ENCODE measurements at places on chromosomes 2 and 18.

- no peak for DNase-seq
Observed at GRCh38 chr2:150466741-150467620, 20.5 kb downstream of the RND3 start.

GRCh38 chr2:235550946-235551345, 57.1 kb downstream of the AGAP1 start:
- no peak for DNase-seq

DNA sequence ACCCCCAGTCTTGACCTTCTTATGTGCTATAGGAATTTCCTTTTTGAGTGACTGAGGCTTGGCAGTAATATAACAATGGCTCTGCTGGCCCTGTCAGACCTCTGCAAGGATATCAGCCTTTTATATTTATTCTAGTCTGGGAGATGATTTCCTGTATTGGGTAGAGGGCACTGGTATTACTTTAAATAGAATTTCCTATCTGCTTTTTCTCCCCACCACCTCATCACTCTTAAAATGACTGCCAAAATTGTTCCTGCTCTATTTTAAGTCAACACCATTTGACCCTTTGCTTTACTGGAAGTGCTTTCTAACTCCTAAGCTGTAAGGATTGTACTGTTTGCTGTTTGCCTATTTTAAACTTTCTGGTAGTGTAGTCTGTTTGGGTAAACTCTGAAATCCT, 658.4 kb upstream of the FSHR start:
- no peak for DNase-seq

DNA sequence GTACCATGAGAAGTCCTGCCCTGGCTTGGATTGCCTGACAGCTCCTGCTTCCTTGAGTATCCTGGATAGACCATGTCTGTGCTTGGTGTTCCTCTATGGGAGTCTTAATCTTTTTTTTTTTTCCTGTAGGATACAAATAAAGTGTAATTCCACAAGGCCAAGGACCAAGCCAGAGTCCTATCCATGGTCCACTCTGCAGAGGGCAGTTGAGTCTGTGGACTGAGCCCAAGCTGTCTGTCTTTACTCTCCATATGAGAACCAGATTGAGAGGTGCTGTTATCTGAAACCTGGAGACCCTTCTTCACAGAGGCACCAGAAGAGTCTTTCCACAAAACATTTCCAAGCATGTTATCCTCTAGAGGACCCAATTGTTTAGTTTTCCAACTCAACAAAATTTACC, 1.4 kb upstream of the KIF3C start:
- DNase-seq, result no peak

- no peak for DNase-seq
Observed at GRCh38 chr2:220509966-220510365, 882.5 kb downstream of the SLC4A3 start.

GRCh38 chr18:49520661-49521145, 33.7 kb upstream of the C18orf32 start:
- DNase-seq, result no peak

DNA sequence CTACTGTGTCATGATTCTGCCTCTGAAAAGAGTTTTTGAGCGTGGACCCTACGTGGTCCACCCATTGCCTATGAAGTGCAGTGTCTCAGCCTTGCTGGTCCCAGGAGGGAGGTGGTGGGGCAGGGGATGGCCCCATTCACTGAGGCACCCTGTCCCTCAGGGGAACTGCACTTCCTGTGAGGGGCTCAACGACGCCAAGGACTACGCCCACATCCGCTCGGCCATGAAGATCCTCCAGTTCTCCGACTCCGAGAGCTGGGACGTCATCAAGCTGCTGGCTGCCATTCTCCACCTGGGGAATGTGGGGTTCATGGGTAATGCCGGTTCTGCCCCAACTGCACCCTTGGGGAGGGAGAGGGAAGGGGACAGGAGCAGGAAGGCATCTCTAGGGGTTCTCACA, 42.5 kb downstream of the MYO7B start:
- DNase-seq, result no peak

DNA sequence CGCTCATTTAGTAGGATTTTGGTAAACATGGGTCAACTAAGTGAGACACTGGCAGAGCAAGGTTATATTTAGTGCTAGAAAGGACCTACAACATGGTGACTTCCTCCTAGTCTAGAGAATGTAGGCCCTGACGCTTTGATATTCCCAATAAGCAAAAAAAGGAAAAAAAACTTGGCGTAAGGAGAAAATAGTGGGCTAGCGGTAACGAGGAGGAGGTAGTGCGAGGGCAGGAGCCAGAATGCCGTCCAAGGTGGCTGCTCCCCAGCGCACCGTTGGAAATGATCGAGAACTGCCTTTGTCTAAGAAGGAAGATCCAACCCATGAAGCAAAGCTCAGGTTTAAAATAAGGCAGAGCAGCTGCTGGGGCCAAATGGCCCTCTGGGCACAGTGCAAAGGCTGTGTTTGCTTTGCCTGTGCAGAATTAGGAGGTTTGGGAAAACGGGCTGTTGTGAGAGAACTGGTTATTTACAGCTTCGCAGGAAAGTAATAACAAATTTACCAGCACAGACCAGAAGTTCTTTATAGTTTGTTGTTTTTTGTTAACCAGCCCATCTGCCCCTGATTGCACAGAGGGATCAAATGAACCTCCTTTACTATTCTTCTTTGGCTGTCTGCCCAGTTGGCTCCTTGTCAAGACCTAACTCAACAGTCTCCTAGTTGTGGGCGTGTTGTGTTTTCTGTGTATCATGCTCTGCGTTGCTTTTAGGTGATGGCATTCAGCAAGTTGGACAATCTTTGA, 86.6 kb downstream of the ITGB1BP1 start:
- DNase-seq, result peak; percentile 6

- no peak for DNase-seq
Observed at GRCh38 chr2:73897934-73898333, 5.1 kb downstream of the ACTG2 start.

- DNase-seq, result no peak
Observed at GRCh38 chr2:45205985-45206384, 196.7 kb upstream of the SIX2 start.

DNA sequence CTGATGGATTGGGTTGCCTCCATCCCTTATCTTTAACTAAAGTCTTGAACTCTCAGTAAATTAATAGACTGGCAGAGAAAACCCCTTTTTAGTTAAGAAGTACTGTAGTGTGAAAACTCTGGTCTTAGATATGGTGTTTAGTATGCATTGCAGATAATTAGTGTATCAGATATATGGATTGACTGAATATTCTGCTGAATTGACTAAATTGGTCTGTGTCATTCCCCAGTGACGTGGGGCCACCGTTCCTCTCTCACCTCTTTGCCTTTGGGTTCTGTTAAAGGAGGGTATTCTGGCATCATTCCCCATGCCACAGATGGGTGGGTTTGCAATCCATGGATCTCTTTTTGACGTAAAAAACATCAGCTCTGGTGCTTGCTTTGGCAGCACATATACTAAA, 67.1 kb upstream of the XPO1 start:
- DNase-seq, result no peak

DNA sequence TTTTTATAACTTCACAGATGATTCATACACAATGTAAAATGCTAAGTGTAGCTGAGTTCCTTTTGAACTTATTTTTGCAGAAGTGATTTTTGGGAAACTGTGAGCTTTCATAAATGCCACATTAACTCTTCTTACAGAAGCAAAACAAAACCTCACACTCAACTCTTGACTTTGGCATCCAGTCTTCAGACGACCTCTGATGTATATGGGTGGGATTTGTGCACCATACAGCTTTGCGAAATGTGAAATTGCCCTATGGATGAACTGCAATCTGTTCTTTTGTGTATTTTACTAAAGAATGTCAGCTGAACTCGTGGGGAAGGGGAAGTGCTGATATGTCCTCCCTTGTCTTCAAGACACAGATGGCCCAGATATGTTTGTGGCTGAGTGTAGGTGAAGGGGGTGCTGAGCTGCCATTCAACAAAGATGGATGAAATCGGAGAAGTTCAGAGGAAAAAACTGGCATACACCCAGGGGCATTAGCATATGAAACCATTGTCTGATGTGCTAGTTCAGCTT, 218.3 kb downstream of the PTGR3 start:
- DNase-seq, result no peak

DNA sequence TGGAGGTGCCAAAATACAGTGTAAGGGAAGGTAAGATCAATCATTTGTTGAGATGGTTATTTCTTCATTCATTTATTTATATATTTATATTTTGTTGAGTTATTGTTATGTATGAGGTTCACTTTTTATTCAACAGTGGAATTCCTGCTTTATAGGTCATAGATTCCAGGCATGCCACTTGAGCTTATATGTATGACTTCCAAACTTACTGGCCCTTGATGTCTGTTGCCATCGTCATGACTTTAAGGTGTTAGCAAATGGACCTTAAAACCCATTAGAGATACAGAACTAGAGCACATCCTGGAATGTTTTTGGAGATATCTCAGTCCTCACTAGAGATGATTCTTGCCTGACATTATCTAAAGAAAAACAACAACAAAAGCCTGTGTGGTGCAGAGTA, 25.9 kb downstream of the CCDC85A start:
- DNase-seq, result no peak

GRCh38 chr18:75478996-75479880, 51.7 kb upstream of the SMIM21 start:
- no peak for DNase-seq

GRCh38 chr2:102657770-102658169, 38.4 kb downstream of the SLC9A2 start:
- DNase-seq, result no peak

- DNase-seq, result no peak
Observed at GRCh38 chr2:37342591-37343220, 1.7 kb upstream of the QPCT start.

GRCh38 chr2:16626997-16627605, 38.5 kb downstream of the CYRIA start:
- DNase-seq, result no peak

DNA sequence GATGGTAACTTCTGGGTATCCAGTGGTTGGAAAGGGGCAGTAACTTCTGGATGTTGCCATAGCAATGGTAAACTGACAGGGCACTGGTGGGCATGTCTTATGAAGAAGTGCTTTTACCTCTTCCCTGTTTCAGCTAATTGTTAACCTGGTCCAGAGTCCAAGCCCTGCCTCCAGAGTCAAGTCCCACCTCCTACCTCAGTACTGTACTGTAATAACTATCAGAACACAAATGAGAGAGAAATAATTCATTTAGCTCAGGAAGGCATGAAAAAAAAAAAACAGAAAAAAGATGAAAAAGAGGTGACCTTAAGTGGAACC, 237.0 kb downstream of the ZNF804A start:
- no peak for DNase-seq

GRCh38 chr18:58195278-58195765, 151.3 kb downstream of the NEDD4L start:
- no peak for DNase-seq

GRCh38 chr2:109537565-109538222, 76.1 kb downstream of the SEPTIN10 start:
- no peak for DNase-seq

DNA sequence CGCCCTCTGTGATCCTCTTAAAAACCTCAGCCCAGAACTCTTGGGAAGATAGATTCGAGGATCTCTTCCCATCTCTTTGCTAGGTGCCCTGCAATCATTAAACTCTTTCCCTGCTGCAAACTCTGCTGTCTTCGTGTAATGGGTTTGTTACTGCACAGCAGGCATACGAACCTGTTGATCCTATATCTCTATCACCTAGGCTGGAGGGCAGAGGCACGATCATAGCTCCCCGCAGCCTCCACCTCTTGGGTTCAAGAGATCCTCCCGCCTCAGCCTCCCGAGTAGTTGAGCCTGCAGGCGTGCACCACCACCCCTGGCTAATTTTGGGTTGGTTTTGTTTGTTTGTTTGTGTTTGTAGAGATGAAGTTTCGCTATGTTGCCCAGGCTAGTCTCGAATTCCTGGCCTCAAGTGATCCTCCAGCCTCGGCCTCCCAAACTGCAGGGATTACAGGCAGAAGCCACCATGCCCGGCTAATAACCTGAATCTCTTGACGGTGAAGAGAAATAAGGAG, 493 bp upstream of the BBS5 start:
- no peak for DNase-seq

- no peak for DNase-seq
Observed at GRCh38 chr18:13548966-13549879, 177.1 kb downstream of the FAM210A start.

DNA sequence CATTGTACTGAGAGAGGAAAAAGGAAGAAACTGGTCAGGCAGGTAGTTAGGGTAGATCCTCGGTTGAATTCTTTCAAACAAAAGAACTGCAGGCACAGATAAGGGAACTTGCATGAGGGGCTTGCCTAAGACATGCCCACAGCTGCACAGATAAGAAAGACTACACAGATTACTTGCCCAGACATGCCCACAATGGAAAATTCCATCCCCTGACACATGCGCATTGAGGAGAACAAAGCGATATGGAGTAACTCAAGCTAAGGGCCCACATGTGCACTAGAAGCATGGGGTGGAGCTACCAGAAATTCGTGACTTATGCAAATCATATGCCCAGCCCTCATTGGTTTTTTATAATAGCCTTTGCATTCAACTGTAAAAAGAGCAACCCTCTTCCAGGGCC, 181.3 kb upstream of the ZNF521 start:
- no peak for DNase-seq

DNA sequence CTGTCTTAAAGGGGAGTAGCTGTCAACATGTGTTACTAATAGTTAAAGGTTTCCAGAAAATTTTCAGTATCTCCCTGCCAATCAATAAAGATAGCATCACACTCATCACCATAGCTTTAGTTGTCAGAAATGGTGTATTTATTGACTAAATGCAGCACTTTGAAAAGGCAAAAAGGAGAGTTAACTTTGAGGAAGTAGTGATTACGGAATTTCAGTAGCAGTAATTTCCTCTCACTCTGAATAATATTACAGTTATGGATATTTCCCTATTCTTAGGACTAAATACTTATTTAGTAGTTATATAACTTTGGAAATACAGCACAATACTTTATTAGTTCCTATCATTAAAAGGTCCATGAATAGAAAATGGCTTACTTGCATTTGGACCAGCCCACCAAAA, 250.5 kb downstream of the CAMKMT start:
- no peak for DNase-seq

- no peak for DNase-seq
Observed at GRCh38 chr2:39202639-39203369, 41.0 kb downstream of the CDKL4 start.

- DNase-seq, result no peak
Observed at GRCh38 chr2:102056079-102056581, 64.4 kb downstream of the IL1R2 start.

GRCh38 chr18:67467188-67467587, 49.3 kb downstream of the DSEL start:
- no peak for DNase-seq

GRCh38 chr2:38866773-38867443, 8.8 kb downstream of the DHX57 start:
- DNase-seq, result no peak

DNA sequence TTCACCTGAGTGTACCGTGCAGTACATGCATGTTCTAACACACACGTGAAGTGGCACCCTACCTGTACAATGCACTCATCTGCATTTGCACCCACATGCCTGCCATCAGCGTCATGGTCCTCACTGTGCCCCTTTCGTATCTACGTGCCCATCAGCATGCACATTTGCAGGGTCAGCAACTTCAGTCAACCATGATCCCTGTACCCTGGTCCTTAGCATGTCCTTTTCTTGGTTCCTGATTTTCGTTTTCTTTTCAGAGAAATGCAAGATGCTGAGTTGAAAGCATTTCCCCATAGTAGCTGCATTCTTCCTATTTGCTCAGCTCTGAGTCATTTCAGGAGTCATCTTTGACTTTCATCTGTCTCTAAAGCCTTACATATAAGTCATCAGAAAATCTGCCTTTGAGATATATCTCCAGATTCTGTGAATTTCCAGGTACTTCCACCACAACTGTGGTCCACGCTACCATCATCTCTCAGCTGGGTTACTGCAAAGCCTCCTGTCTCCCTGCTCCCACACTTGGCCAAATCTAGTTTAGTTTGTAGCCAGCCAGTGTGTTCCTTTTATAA, 14.7 kb upstream of the PUM2 start:
- no peak for DNase-seq

All from GOT3 (cell line).